ENCODE measurements at places on chromosomes 5 and 9.

DNA sequence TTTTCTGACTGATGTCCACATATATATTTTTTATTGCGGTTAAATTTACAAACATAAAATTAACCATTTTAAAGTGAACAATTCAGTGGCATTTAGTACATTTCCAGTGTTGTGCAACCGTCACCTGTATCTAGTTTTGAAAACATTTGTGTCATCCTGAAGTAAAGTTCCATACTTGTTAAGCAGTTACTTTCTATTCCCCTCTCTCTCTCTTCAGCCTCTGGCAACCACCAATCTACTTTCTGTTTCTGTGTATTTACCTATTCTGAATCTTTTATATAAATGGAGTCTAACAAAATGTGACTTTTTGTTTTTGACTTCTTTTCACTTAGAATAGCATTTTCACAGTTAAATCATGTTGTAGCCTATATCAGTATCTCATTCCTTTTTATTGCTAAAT lies 480.1 kb upstream of the SMARCA2 start:
- DNase-seq = no peak

- no peak for DNase-seq
Observed at GRCh38 chr9:125258160-125258785, 3.4 kb upstream of the GAPVD1 start.

DNA sequence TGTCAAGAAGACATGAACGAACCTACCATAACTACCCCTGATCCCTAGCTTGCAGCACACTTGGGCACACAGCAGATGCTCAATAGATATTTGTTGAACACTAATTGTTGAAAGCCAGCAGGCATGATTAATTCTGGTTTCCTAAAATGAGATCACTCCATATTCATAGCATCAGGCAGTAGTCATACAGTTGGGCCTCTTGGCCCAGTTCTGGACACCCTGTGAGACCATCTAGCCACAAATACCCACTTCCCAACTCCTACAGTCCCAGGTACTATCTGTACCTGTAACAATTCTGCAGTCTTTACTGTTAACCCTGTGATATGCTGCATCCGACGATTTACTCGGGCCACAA lies 24.2 kb downstream of the P4HA2 start:
- no peak for DNase-seq

GRCh38 chr5:131589510-131590348 lies 45.3 kb downstream of the RAPGEF6 start:
- DNase-seq = peak; percentile 59

- DNase-seq = no peak
Observed at GRCh38 chr5:156221816-156222215, 105.1 kb upstream of the SGCD start.

- no peak for DNase-seq
Observed at GRCh38 chr5:68680366-68680765, 413.4 kb upstream of the SLC30A5 start.

DNA sequence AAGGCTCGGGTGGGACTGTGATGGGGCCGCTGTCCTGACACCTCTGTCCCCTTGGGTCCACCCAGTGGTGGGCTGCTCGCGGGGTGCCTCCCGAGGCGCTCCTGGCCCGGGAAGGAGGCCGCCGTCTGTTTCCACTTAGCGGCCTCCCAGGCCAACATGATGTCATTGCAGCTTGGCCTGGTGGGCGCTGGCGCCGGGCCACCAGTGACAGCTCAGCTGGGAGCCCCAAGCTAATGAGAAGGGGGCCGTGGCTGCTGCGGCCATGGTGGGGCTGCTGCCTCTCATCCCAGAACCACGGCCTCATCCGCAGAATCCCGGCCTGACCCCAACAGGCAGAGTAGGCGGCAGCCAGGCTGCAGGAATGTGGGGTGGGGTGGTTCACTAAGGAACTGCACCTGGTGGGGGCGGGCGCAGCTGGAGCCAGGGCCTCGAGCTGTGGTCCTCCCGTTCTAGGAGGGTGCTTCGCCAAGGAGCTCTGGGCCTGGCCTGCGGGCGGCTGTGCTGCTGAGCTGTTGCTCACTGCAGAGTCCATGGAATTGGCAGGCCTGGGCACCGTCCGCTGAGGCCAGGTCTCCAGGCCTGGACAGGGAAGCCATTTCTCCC lies 123.5 kb upstream of the COL5A1 start:
- DNase-seq = no peak

DNA sequence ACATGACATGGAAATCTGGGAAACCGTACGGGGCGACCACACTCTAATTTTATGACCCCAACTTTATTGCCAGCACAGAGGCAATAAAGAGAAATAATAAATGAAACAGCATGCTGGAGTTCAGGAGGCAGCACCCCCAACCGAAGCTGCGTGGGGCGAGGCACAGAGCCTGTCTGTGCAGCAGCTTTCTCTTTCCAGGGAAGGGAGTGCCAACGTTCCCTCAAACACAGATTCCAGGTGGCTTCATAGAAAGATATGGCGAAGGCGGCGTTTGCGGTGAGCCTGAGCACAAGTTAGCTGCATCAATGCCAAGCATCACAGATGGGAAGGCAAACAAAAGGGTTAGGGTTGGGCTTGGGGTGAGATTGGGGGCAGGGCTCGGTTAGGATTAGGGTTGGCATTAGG lies 114.8 kb downstream of the HSD17B3 start:
- DNase-seq = no peak

DNA sequence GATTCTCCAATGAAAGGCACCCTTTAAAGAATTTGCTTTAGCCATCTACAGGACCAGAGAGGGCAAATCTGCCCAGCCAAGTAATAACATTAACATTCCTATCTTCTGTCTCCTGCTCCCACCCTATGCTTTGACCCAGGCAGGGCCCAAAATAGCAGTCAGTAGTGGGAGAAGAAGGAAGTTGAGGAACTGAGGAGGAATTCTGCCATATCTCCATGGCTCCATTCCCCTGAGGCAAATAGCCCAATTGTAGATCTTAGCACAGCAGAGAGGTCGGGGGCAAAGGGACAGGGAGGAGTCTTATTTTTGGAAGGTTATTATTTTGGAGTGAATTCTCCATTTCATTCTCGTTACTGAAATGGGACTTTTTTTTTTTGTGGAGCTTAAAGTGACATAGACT lies 111.1 kb upstream of the IFNK start:
- no peak for DNase-seq

GRCh38 chr5:100900796-100901781 lies 2.0 kb downstream of the ST8SIA4 start:
- peak; percentile 47 for DNase-seq

DNA sequence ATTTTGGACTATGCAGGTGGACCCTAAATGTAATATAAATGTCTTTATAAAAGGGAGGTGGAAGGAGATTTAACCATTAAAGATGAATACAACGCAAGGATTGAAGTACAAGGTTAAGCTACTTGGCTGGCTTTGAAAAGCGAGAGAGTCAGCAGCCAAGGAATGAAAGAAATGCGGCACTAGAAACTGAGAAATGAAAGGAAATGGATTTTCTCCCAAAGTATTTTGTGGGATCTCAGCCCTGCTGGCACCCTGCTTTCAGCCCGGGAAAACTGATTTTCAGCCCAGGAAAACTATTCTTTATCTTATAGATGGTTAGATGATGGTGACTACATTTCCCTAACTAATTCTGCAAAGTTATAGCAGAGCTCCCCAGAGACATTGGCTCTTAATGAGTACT lies 1349.6 kb upstream of the C9orf72 start:
- DNase-seq = no peak

GRCh38 chr5:126503602-126504104 lies 80.4 kb downstream of the GRAMD2B start:
- DNase-seq = no peak

- no peak for DNase-seq
Observed at GRCh38 chr9:98020476-98021145, 35.9 kb upstream of the NANS start.

GRCh38 chr9:91059713-91060112 lies 258.1 kb downstream of the SYK start:
- no peak for DNase-seq

- DNase-seq = no peak
Observed at GRCh38 chr9:79621916-79622575, 50.3 kb downstream of the TLE4 start.

GRCh38 chr5:124606093-124606492 lies 140.3 kb downstream of the ZNF608 start:
- DNase-seq = no peak

DNA sequence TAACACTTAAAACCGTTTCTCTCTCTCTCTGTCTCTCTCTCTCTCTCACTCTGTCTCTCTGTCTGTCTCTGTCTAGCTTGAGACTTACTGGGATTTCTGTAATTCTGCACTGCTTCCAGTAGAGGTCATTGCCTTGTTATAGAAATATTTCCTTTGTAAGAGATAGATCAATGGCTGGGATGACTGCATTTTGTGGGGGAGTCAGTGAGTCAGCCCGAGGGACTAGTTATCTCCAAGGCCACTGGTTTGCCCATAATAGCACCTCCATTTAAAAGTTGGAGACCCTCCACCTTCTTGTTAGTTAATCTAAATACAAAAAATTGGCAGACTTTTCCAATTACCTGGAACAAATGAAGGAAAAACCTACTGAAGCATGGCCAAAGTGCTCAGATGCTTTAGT lies 547.2 kb downstream of the LRRC70 start:
- peak; percentile 65 for DNase-seq

DNA sequence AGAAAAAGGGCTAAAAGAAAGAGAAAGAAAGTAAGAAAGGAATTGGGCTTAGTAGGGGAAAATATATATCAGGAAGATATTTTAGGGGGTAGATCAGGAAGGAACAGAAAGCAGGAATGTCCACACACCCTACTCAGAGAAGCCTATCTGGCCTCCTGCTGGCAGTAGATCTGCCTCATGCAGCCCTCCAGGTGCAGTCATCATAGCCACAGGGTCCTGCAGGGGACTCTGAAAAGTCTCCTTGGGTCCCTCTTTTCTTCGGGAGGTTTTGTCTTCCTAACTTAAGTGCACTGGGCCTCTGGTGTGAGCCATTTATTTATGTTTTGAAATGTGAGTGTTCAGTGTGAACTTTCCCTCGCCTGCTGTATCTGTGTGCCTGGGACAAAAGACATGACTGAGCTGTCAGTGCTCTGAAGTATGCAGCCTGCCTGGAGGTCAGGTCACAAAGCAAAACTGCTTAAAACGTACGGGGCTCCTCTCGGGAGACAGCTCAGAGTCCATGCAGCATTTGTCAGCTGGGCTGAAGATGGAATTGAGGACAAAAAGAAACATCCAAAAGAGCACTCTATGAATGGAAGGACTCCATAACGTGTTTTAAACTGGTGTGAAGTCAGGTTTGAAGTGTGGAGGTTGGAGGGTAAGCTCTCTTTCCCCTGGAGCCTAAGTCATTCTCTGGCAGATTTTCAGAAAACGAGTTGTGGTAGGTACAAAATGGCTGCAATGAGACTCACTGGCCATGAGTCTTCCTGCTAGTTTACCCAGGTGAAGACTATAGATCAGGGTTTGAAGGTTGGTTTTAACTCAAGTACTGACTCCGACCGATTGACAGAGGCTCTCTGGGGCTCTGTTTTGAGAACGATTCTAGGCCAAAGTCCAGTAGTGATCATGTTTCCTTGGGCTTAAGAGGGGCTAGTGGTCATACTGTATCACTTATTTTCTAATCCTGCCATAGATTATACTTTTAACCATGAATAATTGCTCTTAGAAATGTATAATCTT lies 151.8 kb upstream of the GDNF start:
- no peak for DNase-seq

Data from RWPE1 (cell line).